SW480 (cell line): ENCODE measurements at places on chromosomes 2 and 18.

DNA sequence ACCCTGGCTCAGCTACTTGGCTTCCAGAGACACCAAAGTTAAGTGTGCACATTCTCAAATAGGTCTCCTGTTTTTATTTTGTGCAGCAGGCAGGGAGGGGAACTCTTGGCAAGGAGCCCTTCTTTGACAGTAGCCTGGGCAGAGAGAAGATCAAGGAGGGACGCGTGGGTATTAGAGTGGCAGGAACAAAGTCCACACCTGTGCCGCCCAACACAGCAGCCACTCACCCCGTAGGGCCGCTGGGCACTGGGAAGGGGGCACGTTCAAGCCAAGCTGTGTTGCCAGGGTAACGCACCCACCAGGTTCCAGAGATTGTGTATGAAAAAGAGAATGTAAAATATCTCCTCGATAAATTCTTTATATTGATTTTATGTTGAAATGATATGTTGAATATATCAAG lies 229.3 kb upstream of the AGAP1 start:
- DNase-seq, result peak; percentile 11

- peak; percentile 15 for DNase-seq
These were observed 762 bp downstream of the HDAC4 start for GRCh38 chr2:239399921-239400595.

GRCh38 chr2:189830510-189830909 lies 46.3 kb downstream of the PMS1 start:
- DNase-seq, result no peak

DNA sequence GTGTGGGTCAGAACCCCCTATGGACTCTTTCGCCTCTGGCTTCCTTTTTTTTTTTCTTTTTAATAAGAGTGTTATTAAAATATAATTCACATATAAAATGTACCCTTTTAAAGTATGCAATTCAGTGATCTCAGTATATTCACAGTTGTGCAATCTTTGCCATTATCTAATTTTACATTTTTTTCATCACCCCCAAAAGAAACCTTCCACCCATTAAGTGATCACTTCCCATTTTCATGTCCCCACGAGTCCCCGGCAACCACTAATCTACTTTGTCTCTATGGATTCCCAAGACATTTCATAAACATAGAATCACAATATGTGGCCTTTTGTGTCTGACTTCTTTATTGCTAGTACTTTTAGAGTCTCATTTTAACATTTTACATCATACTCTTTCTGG lies 38.7 kb upstream of the ANXA4 start:
- no peak for DNase-seq

GRCh38 chr2:168726375-168726774 lies 76.1 kb upstream of the NOSTRIN start:
- no peak for DNase-seq

DNA sequence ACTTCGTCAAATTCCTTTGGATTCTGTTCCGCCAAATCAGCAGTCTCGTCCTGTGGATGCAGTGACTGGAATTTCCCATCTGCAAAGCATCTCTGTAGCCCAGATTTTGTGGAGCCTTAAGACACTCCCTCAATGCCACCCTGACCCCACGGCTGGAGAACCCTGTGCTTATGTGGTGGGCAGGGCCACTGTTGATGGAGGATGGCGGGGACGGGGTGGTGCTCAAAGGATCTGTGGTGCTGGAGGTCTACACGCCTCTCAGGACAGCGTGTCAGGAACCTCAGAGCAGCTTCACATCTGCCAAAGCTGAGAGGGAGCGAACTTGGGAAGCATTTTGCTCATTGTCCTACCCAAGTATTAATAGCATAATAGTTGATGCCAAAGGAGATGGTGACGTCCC lies 200.1 kb downstream of the MGAT5 start:
- no peak for DNase-seq

DNA sequence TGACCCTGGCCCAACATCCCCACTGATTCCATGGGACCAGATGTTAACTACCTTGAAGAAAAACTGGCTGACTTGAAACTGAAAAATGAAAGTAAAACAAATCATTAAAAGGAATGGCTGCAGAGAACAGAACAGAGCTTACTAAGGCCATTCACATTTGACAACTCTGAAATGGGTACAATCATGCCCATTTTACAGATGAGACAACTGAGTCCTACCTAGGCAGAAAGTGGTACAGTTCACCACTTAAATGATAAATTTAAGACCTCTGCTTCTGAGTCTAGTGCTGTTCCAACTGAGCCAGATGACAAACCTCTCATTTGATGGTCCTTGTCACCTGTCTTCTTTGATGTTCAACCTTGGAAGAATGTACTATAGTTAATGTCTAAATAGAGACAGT lies 65.8 kb downstream of the THNSL2 start:
- no peak for DNase-seq

GRCh38 chr2:113240915-113241911 lies 37.5 kb downstream of the PAX8 start:
- DNase-seq, result peak; percentile 100

DNA sequence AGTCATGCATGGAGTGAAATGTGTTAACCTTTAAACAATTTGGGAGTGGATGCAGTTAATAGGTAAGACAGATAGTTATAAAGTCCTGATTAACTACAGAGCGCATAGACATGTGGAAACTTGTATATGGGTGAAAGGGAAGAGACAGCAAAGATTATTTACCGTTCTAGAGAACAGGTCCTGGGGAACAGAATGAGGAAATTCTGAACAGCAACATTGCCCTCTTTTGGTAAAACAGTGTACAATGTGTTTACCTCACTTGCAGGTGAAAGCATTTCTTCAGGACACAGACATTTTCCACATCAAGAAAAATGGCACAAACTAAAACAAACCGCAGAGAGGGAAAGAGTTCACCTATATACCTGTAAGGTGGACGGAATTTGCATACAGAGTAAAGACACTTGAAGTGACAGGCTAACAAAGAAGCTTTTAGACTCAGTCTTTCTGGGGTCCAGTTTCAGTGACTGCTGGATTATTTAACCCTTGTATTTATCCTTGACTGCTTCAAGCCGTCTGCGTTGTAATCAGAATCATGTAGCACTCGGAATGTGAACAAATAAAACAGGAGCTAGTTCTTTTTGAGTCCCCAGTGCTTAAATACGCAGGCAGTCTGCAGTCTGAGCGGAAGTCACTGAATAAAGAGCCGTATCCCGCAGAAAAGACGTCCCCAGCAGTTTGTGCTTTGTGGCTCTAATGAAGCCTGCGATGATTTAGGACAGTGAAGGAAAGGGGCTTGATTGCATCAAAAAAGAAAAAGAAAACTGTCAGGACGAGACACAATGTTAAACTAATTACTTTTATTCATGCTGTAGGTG lies 364.8 kb upstream of the GALNT5 start:
- DNase-seq, result peak; percentile 69

- DNase-seq, result no peak
These were observed 368.8 kb downstream of the LNPK start for GRCh38 chr2:175633227-175633626.

DNA sequence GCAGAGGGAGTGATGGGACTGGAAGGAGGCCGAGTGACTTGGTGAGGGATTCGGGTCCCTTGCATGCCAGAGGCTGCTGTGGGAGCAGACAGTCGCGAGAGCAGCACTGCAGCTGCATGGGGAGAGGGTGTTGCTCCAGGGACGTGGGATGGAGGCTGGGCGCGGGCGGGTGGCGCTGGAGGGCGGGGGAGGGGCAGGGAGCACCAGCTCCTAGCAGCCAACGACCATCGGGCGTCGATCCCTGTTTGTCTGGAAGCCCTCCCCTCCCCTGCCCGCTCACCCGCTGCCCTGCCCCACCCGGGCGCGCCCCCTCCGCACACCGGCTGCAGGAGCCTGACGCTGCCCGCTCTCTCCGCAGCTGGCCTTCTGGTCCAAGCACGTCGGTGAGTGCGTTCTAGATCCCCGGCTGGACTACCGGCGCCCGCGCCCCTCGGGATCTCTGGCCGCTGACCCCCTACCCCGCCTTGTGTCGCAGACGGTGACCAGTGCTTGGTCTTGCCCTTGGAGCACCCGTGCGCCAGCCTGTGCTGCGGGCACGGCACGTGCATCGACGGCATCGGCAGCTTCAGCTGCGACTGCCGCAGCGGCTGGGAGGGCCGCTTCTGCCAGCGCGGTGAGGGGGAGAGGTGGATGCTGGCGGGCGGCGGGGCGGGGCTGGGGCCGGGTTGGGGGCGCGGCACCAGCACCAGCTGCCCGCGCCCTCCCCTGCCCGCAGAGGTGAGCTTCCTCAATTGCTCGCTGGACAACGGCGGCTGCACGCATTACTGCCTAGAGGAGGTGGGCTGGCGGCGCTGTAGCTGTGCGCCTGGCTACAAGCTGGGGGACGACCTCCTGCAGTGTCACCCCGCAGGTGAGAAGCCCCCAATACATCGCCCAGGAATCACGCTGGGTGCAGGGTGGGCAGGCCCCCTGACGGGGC lies 4.6 kb downstream of the PROC start:
- peak; percentile 38 for DNase-seq

DNA sequence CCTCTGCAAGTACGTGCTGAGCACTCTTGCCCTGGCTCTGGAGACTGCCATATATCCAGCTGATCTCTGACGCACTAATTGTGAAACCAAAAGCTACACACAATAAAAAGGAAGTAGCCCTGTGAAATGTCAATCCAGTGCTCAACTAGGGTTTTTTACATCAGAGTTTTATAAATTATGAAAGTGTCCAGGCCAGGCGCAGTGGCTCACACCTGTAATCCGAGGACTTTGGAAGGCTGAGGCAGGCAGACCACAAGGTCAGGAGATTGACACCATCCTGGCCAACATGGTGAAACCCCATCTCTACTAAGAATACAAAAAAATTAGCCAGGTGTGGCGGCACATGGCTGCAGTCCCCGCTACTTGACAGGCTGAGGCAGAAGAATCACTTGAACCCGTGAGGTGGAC lies 24.5 kb upstream of the PEX13 start:
- no peak for DNase-seq

DNA sequence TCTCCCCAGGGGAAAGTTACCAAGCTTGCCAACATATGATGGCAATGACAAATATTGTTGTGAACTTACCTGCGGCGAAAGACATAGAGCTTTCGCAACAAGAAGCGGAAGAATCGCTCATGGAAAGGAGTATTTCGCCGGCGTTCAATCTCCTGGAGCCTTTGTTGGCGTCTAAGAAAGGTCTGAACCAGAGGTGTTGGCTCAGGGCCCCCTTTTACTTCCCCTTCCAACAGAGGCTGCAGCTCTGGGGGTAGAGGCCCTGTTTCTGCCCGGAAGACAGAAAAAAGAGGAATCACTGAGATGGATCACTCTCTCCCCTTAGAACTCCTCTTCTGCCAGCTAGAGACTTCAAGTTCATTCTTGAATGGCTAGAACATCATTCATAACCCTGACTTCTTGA lies 10.8 kb downstream of the GGCX start:
- no peak for DNase-seq

GRCh38 chr2:199458009-199458805 lies 468 bp upstream of the SATB2 start:
- DNase-seq, result peak; percentile 62

- no peak for DNase-seq
These were observed 23.1 kb downstream of the ST3GAL5 start for GRCh38 chr2:85865539-85866164.

DNA sequence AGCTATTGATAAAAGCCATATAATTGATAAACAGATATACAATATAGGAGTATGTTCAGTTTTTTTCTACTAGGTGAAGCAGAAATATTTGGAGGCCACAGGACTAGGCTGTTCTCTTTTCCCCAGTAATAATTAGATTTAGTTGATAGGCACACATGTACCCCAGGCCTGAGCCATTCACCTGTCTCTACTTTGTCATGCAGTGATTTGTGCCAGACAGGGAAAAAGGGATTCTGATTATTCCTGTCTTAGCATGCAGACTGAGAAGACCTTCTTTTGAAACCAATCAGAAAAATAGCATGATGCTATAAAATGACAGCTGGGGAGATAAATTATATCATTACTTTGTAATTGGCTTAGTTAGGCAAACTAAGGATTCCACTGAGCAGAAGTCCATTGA lies 94.3 kb downstream of the DOCK10 start:
- DNase-seq, result no peak

GRCh38 chr2:198127627-198128026 lies 323.2 kb downstream of the PLCL1 start:
- peak; percentile 59 for DNase-seq

DNA sequence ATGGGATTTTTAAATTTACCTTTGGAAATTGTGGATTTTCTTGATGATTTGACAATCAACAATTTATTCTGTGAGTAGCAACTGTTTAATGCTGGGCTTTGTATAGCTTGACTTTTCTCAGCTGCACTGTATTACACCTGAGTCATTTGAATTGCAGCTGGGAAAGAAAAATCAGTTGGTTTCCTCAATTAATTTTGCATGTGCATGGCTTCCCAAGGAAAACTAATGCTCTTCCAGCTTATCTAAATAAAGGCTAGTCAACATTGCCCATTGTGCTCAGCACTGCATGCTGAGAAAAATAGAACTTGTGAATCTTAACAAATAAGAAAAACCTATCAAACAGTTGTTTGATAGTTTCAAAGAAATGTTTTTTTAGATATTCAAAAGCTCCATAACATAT lies 268.3 kb upstream of the CDH20 start:
- no peak for DNase-seq

DNA sequence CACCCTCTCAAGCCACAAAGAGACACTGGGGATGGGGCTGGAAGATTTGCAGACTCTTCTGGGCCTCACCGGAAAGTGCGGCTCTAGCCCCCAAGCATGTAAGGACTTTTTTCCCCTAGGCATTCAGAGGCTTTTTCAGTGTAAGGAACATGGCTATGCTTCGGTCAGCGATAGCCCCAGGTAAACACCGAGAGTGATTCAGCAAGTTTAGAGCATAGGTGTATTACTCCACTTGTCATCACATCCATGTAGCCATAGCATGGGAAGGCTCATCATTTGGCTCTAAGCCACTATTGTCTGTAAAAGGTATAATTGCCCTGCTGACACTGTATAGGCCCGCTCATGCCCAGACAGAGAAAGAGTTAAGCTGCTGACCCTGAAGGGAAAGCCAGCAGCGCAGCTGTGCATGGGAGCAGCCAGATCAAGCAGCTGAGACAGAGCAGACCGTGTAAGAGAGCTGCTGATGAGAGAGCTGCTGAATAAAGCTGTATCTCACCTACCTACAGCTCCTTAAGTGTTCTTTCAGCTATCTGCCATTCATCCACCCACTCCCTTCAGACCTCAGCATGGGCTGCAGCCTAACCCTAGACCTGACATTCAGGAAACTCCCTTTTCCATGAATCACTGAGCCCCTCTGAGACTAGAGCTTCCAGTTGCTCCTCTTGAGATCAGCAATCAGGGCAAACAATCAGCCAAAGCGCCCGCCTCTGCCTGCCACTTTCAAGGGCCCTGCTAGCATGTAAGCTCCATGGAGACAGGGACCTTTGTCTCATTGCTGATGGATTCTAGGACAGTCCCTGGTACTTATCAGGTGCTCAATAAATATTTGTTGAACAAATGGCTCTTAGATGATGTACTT lies 25.5 kb downstream of the LGALSL start:
- no peak for DNase-seq

GRCh38 chr2:126893153-126893552 lies 5.5 kb upstream of the TEX51 start:
- DNase-seq, result no peak
